ENCODE measurements at places on chromosomes 3 and 15.
A peak's percentile ranks its signal among the peaks of the same experiment; 100 is the strongest.

DNA sequence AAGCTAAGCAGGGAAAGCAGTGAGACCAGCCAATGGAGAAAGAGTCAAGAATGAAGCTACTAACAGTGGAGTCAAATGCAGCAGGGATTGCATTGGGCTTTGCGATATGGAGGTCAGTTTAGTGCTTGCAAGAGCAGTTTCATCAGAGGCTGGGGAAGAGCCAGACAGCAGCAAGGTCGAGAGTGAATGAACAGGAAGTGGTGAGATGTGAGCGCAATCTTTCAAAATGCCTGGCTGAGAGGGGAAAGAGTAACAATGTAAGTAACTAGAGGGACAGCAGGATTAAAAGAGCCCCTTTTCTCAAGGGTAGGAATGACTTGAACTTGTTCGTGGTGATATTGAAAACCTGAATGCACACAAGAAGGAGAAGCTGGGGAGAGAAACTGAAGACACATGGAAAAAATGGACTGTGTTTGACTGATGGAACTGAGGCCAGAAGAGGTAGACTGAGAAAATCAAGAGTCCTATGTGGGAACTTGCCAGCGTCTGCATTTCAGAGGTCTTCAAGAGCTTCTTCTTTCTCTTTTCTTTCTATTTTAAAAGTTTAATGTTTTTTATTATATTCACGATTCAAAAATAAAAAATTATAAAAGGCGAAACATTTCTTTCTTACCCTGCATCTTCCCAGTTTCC is 30.6 kb upstream of the GPR160 start:
- no peak for DNase-seq

- peak; percentile 56 for DNase-seq
Measured at GRCh38 chr3:130759692-130760338, 13.2 kb upstream of the PIK3R4 start.

DNA sequence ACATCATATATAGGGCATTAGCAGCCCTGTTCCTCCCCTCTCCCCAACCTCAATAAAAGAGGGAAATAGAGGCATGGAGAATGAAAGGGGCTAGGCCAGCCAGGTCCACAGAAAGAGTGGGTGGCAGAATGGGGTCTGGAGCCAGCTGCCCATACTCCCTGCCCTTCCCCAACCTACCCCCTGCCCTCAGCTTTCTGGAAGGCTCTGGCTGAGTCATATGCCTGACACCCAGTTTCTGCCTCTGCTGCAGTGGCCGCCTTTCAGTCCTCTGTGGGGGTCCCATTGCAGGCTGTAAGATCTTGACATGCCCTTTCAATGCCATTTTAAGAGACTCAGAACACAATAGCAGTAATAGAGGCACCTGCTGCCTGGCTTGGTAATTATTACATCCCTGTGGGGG is 95.7 kb downstream of the LINGO1 start:
- DNase-seq: no peak

GRCh38 chr3:131174752-131175151 is 148.1 kb downstream of the NEK11 start:
- DNase-seq: no peak

DNA sequence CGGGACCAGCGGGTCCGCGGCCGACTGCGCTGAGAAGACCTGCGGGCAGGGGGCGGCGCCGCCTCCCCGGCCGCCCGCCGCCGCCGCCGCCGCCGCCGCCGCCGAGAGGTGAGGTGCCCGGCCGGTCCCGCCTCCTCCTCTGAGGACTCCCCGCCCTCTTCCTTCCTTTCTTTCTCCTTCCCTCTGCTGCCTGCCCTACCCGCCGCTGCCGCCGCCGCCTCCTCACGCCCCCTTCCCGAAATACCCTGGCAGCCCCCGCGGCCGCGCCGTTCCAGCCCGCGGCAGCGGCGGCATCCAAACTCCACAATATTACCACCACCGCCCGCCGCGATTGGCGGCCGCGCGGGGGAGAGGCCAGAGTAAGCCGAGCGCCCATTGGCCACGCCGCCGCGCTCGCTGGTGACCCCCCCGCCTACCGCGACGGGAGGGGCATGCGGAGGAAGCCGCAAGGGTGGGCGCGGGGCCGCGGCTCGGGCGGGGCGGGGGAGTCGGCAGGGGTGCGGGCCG is 61.8 kb upstream of the ANKRD28 start:
- DNase-seq: peak; percentile 87

DNA sequence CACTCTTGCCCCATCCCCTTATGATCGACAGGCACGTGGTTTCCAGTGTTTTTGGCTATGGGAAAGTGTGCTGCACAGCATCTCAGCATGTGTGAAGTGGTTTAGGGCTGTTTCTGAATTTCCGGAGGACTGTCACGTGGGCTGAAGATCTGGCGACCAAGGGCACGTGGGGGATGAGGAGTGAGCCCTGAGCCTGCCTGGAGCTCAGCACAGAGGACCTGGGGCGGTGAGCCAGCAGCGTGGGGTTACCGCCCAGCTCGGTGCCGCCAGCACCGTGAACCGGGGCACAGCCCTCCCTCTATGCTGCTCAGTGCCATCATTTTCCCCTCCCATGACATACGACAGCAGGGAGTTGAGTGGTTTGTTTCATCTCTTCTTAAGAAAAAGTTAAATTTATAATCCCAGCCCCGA is 150.2 kb downstream of the DNAJB8 start:
- no peak for DNase-seq

DNA sequence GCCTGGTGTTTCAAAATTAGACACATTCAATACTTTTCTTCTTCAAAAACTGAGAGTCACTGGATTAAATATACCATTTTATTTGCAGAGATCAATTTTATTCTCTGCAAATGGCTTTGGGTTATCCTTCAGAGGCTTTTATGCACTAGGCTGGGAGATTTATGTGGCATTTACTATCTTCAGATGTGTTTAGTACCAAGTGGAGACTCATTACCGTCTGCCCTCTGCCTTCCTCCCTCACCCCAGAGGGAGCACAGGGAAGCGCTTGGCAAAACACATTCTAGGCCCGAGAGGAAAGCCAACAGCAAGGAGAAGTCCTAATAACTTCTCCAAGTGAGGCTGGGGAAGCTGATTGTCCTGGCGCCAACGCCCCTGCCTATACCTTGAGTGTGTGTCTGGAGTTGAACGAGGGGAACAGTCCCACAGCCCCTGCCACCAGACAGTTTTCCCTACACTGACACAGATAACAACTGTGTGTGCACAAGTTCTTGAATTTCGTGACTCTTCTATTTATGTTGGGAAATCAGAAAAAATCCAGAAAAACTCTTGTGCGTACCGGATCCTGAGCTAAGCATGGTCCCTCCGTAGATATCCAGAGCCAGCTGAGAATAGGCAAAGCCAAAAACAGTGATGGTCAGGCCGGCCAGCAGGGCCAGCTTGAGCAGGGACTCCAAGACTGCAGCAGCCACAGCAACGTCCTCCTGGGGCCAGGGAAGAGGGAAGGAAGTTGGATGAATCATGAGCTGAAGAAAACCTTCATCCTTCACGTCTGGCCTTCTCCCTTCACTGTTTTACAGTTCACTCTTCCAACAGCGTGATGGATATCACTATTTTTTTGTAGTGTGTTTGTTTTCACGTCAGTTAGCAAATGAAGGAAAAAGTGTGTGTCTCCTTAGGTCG is 26.6 kb downstream of the RFT1 start:
- DNase-seq: no peak

DNA sequence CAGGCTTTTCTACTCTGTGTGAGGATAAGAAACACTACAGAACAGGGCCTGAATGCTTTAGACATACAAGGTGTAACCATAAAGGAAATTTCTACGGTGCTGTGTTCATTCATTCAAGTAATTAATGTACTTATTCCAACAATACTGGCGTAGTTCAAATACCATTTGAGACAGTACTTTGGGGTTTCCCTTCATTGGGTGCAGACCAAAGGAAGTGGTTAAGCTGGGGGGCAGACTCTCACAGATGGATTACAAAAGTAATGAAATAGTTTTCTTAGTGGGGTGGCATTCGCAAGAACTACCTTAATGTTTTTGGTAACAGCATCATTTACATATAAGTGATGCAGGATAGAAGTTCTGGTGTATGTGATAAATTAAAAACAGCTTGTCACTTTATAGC is 65.9 kb downstream of the BTD start:
- no peak for DNase-seq
